Activated CD4-positive, alpha-beta T cell treated with anti-CD3 and anti-CD28 coated beads for 4 hours (primary cell): ENCODE measurements at places on chromosomes 7 and 10.

- DNase-seq = no peak
Observed at GRCh38 chr10:22333167-22333974, 11.9 kb upstream of the SPAG6 start.

DNA sequence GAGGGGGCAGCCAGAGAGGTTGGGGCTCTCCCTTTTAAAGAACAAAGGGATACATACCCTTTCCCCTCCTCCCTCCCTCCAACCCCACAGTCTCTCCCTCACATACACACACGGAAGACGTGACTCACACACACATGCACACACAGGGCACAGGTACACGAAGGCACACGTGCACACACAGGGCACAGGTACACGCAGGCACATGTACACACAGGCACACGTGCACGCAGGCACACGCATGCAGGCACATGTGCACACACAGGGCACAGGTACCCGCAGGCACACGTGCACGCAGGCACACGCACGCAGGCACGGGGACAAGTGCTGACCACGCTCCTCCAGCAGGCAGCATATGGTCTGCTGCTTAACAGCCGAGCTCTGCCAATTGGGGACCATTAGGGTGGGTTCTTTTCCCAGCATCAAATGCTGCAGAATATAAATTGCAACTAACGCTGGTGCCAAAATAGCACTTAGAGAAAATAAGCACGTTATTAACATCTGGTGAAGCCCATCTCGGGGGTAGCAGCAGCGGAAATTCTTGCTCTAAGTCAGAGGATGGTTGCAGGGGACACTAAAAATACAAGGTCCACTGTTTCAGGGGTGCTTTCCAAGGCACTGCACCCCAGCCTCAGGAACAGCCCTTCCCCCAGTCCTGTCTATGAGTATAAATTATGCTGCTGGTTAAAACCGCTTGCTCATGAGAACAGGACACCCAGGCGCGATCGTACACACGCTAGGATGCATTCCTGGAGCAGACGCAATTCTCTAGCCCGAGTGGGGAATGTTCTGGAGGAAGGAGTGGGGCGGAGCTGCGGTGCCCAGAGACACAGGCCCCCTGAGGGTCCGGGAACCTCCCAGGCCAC, 55.2 kb upstream of the TNRC18 start:
- no peak for DNase-seq

- no peak for DNase-seq
Observed at GRCh38 chr7:15947754-15948153, 261.3 kb upstream of the MEOX2 start.

DNA sequence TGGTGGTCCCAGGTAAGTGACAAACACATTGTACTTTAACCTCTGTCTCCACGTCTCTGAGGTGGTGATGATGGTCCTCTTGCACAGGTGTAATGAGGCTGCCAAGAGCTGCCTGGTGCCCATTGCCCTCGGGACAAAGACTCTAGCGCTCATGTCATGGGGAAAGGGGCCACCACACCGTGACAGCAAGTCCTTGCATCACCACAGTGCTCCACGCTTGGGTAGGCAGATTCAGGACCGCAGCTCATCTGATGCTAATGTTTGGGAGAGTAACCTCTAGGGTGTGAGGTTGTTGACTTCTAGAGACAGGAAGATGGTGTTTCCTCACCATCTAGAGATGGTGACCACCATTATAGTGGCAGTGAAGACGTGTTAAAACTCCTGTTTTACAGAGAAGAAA, 395.6 kb downstream of the ADRA2A start:
- no peak for DNase-seq

DNA sequence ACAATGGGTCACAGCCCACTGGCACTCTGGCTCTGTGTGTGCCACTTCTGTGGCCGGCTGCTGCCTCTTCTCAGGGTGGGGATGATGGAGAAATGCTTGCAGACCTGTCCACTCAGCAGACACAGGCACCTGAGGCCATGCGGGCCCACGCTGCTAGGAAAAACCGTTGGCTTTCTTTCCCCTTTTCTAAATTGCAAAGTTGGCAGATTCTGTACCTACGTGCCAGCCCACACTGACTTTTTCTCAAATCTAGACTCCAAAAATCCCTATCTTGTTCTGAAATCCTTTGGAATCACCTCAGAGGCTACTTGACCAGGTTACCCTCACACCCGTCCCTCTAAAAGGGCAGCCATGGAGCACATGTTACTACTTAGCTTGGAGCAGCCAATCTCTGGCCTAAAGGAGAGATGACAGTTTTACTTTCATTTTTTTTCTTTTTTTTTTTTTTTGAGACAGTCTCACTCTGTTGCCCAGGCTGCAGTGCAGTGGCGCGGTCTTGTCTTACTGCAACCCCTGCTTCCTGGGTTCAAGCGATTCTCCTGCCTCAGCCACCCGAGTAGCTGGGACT, 99.4 kb downstream of the RNF216 start:
- DNase-seq = no peak
